CD4-positive, alpha-beta T cell treated with Interleukin-1 beta for 1 hour (primary cell): ENCODE measurements at places on chromosomes 4 and X.

- DNase-seq: no peak
These were observed 344.9 kb downstream of the PCDH7 start for GRCh38 chr4:31065086-31065485.

- DNase-seq: no peak
These were observed 32.0 kb upstream of the FHL1 start for GRCh38 chrX:136115126-136115903.

GRCh38 chr4:16329125-16329796 is 103.0 kb upstream of the TAPT1 start:
- DNase-seq: no peak

GRCh38 chr4:163707873-163708272 is 213.4 kb downstream of the TMA16 start:
- DNase-seq: no peak

DNA sequence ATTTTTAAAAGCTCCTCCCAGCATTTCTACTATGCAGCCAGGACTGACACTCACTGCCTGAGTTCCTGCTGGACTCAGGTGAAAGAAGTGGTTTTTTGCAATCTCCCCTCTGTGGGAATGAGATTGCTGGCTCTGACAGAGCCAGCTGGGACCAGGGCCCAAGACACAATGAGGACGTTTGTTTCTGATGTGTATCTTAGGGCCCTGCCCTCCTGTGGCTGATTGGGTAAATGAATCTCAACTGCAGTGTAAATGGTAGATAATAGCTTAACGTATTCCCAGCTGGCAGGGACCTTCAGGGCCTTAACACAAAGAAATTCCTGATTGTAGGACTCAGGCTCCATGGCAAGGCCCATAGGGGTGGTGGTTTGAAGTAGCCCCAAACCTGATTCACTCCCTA is 85.8 kb upstream of the PRPS1 start:
- no peak for DNase-seq

DNA sequence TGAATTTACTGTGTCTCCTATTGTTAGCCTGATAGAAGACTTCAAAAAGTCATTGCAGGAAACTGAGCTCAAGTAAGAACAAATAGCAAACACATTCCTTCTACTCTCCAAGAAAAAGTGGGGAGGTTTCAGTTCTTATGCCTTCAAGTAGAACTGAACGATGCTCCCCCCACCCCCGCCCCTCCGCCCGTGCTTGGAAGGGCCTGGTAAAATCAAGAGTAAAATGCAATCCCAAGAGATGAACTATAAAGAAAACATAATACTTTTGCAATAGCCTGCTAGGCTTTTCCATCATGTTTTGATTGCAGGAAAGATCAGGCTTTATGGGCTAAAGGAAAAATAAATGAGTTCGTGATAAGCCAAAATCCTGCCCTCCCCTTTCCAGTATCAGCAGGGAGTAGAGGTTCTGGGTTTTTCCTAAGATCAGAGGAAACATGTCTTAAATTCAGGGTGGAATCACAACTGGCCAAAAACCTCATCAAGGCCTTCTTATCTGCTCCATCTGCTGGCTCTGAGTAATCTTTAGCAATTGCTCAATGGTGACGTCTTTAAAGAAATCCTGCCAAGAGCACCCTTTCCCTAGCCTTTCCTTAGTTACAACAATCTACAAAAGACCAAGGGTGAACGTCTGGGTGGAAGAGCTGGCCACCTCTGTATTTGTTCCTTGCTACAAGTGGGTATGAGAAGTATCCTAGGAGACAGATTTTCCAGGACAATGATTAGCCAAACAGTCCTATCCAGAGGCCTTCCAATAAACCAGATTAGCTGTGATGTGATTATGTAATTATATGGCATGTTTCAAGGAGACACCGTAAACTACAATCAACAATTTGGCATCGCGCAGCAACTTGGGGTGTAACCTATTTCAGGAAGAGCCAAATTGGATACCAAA is 66.3 kb upstream of the FAM9C start:
- DNase-seq: no peak

GRCh38 chr4:53015681-53016080 is 153.6 kb downstream of the RASL11B start:
- DNase-seq: no peak

DNA sequence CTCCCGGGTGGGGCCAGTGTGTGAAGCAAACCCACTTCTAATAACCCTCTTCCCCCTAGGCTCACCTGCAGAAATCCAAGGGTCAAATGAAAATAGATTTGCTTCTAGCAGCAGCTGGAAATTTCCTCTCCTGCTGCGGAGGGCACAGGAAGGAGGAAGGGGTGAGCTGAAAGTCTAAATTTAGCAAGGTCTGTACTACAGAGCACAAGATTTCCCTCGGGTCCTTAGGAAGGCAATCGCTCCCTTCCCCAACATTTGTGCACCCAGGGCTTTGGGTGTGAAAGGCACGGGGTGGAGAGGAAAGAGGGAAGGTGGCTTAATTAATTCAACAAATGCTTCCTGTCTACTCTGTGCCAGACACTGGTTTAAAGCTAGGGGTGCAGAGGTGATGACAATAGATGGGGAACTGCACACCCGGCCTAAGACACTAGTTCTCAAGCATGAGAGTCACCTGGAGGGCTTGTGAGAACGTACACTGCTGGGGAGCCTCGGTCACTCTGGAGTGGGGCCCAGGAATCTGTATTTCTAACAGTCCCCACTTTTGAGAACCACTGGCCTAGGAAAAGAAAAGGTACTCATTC is 204.4 kb downstream of the NSUN7 start:
- DNase-seq: no peak

DNA sequence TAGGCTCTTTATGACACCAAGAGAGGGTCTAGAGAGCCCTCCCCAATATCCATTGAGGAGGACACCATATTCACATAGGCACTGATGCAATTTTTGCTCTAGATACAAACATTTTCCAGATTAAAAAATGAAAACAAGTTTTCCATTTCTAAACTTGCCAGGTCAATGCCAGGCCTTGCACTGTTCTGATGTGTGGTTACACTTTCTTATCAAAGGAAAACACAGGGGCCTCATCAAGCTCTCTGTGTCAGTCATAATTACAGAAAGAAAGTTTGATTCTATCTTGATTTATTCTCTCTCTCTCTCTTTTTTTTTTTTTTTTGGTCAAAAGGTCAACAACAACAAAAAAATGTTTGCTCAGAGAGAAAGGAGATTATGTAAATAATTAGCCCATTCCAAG is 80.2 kb upstream of the ACSL4 start:
- DNase-seq: no peak

DNA sequence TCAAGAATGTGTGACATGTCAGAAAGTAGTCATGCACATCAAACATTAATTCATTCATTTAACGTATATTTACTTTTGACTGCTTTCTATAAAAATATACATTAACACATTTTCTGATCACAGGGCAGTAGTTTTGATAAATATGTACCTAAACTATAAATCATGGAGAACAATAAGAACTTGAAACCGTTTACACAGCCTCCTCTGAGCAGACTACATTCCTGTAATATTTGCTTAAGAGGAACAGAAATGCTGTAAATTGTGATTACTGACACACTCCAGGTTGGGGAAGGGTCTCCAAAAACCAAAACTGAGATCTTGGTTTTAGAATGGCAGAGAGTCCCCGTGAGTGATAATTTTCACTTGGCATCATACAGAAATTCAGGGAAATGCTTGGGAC is 120.7 kb upstream of the PPARGC1A start:
- DNase-seq: no peak
